M059J (cell line): ENCODE measurements at places on chromosomes 13 and 19. TPM values are rescaled to one million over a fixed set of nuclear protein-coding genes. Genes with fewer than 3 reads are reported as not detected.

DNA sequence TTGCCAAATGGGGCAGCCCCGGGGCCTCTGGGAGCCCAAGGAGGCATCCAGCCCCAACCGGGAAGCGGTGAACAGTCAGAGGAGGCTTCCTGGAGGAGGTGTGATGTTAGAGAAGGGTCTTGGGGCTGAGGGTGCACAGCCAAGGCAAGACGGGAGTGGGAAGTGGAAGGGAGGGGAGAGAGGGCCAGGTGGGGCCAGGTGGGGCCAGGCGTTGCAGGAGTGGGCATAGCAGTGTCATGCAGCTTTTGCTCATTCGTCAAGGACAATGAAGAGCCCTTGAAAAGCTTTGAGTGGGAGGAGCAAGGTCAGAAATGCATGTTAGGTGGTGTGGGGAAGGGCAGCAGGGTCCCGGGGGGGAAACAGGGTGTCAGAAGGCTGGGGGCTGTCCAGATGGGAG, 1.8 kb downstream of the FBN3 start:
- no peak for DNase-seq

DNA sequence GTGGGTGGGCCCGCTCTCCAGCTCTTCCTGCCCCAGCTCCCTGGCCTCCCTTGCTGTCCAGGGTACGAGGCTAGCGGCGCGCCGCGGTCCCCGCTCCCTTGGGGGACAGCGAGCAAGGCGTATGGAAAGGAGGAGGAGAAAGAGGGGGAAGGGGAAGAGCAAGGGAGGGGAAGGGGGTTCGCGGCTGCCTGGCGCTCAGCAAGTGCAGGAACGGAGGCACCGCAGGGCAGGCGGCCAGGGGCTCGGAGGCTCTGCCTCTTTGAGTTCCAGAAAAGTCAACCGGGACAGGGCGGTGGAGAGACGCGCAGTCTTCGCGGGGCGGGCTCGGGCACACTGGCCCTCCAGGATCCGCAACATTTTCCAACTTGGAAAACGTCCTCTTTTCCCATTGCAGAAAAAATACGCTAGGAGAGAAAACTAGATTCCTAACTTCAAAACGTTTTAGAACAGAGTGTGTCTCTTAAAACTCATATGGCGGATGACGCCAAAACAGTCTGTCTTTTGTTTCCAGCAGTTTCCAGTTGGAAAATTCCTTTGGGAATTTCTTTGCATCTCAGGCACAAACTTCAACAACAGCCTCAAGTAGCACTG, 23.1 kb upstream of the TNFRSF19 start:
- peak; percentile 36 for DNase-seq

HRC gene
- not detected in 2 replicates for total RNA-seq

DHPS gene
- total RNA-seq: 82.7 and 108 TPM in 2 replicates

LYPD5 gene
- total RNA-seq: 2.1 and 5.5 TPM in 2 replicates

GRCh38 chr13:20121159-20121525, 39.7 kb downstream of the GJA3 start:
- no peak for DNase-seq

GRCh38 chr19:31666126-31666525, 316.9 kb upstream of the TSHZ3 start:
- no peak for DNase-seq

DNA sequence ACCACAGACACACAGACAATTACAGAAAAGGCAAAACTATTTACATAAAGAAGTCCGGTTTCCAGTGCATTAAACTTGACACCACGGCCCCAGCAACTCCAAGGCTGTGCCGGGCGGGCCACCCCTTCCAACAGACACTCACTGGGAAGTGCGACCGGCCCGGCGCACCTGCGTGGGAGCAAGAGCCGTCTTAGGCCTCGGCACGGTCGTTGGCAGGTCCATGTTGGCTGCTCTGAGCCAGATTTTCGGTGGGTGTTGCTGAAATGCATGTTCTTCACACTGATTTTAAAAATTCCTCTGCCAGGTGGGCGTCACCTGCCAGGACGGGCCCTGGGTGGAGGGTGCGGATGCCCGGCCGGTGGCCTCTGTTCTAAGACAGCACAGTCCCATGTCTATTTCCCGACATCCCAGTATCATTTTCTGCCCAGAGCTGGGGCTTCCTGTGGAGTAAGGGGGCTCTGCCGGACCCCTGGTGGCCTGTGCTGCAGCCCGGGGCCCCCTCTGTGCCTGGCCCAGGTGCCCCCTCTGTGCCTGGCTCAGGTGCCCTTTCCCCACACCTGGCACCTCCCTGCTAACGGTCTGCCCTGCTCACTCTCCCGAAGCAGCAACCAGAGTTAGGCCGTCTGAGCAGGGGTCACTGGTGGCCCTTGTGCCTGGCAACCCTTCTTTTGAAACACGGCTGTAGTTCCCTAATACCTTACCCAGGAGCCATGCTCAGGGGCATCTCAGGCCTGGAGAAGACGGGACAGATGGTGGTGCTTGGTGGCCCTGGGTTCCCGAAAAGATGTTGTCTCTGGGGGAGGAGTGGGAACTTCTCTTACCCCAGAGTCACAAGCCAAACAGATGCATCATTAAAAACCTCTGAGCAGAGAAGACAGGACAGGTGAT, 9.2 kb downstream of the TMEM255B start:
- no peak for DNase-seq

GRCh38 chr13:111253365-111253872, 67.0 kb upstream of the TEX29 start:
- DNase-seq: no peak

DNA sequence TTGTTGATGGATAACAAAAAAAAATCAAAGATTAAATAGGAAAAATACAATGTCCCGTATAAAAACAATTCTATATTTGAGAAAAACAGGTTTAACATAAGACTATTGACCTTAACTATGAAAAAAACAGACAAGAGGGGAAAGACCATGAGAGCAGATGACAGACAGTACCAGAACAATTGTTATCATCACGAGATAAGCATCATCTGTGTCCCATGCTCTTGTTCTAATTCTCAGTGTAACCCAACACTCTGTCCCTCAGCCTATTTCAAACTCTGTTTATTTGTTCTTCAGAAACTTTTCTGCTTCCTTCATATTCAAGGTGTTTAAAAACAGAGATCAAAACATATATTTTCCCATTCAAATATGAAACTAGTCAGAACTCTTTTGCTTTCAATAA, 216.4 kb downstream of the PCDH9 start:
- no peak for DNase-seq

LIM2 gene
- not detected in 2 replicates for total RNA-seq

TUBB4A gene
- 0.20 TPM in 1 of 2 replicates, not detected in the other for total RNA-seq

- DNase-seq: no peak
These were observed 162.7 kb downstream of the KDM4B start for GRCh38 chr19:5131506-5132205.

DNA sequence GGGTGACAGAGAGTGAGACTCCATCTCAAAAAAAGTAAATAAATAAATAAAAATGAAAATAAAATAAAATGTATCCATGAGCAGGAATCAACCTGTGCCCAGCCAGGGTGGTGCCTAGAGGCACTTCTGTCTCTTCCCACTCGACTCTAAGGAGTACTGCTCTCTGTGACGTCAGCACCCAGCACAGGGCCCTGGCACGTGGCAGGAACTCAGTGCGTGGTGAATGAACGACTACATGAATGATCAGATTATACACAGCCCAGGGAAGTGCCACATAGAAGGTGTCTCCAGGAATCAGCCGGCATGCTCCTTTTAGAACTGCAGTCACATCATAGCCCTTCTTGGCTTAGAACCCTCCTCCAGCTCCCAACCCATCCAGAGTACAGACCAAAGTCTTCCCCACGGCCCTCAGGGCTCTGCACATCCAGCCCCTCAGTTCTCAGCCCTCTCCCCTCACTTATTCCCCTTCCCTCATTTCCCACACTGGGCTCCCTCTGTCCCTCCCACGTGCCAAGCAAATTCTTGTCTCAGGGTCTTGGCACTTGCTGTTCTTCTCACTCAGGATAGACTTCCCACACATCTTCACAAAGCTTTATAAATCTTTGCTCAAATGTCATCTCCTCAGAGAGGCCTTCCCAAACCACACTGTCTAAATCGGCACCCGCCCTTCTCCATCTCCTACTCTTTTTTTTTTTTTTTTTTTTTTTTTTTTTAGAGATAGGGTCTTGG, 4.2 kb downstream of the CLIP3 start:
- no peak for DNase-seq

- no peak for DNase-seq
These were observed 97.0 kb downstream of the SCGB2B2 start for GRCh38 chr19:34580055-34580336.

DNA sequence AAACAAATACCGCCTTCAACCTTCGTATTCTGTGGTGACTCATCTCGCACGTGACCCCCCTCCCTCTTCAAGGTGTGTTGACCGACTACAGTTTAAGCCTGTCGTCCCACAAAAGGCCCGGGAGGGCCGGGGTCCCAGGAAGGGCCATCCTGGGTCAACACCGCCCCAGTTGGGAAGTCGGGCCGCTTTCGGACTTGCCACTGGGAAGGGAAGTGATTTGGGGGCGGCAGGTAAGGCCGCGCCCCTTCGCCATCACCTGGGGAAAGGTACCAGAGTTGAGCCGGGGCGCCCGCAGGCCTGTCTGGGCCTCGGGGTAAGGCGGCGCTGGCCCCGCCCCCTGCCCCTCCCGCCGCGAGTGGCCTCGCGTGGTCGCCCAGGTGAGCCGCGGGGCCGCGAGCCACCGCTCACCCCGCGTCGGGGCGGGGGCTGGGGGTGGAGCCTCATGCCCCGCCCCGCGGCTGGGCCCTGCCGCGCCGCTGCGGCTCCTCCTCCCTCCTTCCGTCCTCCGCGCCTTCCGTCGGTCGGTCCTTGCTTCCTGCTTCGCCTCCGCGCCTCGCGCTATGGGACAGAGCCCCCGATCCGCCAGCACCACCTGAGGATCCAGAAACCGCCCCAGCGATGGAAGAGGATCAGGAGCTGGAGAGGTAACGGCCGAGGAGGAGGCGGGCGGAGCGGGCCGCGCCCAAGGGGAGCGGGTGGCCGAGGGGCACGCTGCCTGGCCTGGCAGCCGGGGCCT, at the start of gene POLR1D:
POLR1D (plus strand) TSS at position 527 of the 736 bp plus-strand sequence; CDS start at position 619, 92 bp downstream.
- DNase-seq: peak; percentile 79

DNA sequence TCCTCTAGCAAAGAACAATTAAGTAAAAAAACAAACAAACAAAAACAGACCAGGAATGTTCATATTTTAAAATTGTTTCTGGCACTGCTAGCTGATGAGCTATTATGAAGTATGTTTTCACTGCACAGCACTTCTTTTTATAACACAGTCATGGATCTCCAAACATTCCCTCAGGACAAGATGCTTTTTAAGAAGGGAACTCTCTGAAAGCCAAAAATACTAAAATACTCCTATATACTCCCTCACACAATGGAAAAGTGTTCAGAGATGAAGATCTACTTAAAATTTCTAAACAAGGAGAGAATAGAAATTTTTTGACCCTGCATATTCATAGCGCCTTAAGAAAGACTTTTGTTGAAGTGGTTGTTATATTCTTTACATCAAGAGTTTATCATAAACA, 926.8 kb downstream of the DIAPH3 start:
- DNase-seq: no peak

- DNase-seq: peak; percentile 66
These were observed 29.6 kb upstream of the RCBTB2 start for GRCh38 chr13:48562296-48563066.

GRCh38 chr19:40460185-40460584, 5.4 kb downstream of the BLVRB start:
- no peak for DNase-seq

- DNase-seq: no peak
These were observed 1077.3 kb upstream of the MIR17HG start for GRCh38 chr13:90270226-90270625.

DNA sequence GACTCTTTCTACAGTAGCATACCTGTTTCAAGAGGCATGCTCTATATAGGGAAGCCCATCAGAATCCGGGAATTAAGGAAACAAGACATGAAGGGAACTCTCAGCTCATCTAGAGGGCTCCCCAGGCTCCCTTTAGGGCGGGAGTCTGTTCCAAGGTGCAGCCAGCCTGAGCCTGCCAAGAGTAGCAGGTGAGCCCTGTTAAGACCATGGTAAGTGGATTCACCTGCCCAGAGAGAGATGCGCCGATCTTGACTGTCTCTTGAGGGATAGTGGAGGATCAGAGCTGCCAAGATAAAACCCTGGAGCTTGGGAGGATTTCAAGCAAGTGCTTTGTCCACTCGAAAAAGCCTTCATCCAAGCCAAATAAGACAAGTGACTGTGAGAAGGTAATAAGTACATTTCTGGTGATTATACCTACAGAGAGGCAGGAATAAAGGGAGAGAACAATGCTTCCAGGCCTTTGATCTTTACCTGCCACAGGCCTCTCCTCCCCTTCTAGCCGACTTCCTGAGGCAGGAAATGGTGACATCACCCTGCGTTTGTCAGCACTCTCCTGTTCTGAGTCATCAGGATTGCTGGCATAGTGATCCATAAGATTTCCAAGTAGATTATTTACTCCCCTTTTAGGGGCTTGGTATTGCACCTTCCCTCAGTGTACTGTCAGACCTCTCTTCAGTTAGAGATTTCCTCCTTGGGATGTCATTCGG, 31.5 kb downstream of the KLF5 start:
- peak; percentile 91 for DNase-seq

- DNase-seq: no peak
These were observed 985 bp upstream of the CLC start for GRCh38 chr19:39738814-39739213.

DNA sequence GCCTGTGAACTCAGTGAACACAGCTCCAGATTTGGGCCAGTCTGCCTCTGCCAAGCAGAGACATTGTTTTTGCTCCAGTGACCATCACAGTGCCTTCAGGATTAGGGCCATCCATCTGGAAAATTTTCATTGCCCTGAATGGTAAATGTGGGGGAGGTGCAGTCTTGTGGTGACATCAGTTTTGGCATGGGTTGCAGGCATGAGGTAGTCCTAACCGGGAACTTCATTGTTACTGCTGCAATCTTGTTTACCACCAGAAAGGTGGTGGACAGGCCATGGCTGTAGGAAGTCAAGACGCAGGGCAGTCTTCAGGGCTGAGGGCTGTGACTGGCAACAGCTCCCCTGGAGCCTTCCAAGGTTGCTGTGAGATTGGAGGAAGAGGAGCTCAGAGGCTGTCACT, 55.2 kb downstream of the SPATA13 start:
- DNase-seq: peak; percentile 81

- no peak for DNase-seq
These were observed 7.7 kb downstream of the PLEKHF1 start for GRCh38 chr19:29672933-29673336.

- peak; percentile 79 for DNase-seq
These were observed 40.1 kb downstream of the FAM216B start for GRCh38 chr13:42821437-42821836.

GRCh38 chr19:12544401-12544876, 6.8 kb downstream of the ZNF564 start:
- no peak for DNase-seq

GRCh38 chr19:51824281-51825005, 29.5 kb downstream of the FPR3 start:
- no peak for DNase-seq

B3GNT8 gene
- not detected in 2 replicates for total RNA-seq

DNA sequence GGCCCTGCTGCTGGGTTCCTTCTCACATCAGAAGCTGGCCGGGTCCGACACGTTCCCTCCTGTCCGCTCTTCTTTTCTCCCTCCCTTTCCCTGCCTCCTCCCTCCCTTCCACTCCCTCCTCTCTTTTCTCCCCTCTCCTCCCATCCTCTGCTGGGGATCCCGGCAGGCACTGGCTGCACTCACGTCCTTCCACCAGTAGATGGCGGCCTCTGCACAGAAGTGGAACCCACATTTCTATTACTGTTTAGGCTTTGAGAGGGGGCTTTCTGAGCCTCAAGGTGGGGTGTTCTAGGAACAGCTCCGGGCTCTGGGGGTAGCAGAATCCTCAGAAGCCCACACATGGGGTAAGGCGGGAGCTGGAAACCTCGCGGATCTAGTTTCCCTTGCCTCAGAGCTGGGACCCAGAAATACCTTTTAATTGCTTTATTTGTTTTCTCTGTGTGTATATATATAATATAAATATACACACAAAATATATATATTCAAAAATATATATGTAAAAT, 294.2 kb downstream of the ZNF536 start:
- DNase-seq: peak; percentile 21

ZNF253 gene
- 2.7 and 3.6 TPM in 2 replicates for total RNA-seq
